Motor neuron (in vitro differentiated cells): ENCODE measurements at places on chromosomes 3 and 15.

DNA sequence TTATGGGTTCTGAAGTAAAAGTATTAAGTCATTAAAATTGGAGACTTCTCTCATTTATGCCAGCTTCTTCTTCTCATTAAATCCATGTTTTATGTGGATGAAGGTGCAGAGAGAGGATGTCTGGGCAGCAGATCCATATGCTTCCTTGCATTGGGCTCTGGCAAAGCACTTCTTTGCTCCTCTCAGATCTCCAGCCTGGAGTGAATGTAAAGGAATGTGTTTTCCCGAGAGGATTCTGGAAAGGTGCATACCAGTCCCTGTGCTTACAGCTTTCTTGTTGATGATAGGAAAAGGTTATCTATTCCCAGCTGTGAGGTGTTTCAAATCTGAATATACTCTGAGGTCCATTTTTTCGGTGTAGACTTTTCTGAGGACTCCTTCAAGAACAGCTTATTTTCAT is 79.9 kb upstream of the PEX5L start:
- ATAC-seq = no peak

GRCh38 chr3:124178531-124178930 is 186.6 kb upstream of the ROPN1 start:
- ATAC-seq = no peak

DNA sequence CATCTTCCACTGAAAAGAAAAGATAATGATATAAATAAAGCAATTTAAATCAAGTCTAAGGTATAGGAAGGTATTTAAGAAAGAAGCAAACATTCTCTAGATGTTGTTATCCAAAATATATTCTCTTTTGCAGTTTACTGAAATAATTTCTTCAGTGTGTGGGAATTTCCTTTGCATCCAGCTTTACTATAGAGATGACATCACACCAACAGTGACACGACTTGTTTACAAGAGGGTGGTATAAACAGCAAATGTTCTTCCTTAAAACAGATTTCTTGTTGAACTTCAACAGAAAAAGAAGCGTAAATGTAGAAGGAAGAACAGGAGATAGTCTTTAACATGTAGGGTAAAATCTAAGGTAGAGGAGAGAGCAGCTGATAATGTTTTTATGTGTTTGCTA is 202.5 kb downstream of the ROBO2 start:
- ATAC-seq = no peak

DNA sequence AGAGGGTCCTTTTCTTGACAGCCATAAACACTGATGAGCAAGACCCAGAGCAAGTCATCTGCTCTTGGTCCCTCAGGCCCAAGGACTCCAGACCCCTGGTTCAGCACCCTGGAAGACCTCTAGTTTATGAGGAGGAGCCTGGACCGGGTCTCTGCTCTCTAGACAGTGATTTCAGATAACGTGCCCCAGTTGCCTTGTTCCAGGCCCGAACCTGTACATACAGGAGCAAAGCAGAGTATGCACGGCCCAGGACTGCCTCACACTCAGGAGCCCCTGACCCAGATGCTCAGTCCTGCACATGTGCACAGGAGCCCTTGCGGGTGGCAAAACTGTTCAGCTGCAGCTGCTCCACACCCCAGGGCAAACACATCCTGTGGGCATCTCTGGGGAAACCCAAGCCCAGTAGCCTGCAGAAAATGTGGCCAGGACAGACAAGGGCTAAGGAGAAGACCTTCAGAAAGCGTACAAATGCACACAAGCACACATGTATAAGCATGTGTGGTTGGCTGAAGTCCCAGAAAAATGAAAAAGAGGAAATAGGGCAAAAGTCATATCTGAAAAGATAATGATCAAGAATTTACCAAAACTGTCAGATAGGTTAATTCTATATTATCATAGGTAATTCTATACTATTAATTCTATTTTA is 59.9 kb upstream of the CORO2B start:
- no peak for ATAC-seq

DNA sequence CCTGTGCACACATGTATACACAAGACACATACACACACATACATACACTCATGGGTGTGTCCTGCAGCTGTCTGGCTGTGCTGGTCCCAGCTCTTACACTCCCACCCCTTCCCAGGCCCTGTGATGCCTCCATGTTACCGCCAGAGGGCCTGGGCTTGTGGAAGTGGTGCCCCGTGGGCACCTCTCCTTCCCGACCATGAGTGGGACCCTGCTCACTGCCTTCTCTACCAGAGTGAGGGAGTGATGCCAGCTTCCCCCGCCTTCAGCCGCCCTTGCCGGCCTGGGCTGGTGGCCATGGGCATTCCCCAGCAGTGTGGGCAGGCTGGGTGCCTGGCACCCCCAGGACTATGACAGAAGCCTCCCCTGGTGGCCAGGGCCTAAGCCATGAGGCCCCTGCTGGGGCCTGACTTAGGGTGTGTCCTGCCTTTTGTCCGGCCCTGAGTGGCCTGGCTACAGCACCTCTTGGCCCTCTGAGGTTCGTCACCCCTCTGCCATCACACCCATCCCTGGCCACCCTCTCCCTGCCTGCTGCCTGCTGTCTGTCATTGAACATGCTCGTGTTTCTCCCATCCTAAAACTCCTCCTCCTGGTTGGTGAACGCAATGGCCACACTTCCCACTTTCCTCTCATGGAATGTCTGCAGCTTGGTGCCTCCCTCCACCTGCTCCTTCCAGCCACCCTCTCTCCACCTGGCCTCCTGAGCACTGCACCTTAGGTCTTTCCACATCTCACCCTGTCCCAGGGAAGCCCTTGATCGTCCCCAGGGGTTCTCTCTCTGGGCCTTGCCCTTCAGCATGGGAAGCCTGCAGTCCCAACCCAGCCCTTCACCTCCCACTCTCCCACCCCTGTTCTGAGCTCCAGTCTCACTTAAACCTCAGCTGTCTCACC is 14.6 kb downstream of the HDAC11 start:
- ATAC-seq = peak; percentile 84

DNA sequence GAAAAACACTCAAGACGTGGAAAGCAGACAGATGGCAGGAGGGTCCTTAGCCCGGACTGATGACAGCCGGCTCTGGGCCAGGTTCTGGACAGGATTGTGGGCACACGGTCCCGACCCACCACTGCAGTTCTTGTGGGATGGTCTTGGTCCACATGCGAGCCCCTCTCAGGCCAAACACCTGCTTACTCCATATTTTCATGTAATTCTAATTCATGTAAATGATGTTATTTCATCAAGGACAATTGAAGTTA is 32.6 kb downstream of the TM2D3 start:
- ATAC-seq = no peak

DNA sequence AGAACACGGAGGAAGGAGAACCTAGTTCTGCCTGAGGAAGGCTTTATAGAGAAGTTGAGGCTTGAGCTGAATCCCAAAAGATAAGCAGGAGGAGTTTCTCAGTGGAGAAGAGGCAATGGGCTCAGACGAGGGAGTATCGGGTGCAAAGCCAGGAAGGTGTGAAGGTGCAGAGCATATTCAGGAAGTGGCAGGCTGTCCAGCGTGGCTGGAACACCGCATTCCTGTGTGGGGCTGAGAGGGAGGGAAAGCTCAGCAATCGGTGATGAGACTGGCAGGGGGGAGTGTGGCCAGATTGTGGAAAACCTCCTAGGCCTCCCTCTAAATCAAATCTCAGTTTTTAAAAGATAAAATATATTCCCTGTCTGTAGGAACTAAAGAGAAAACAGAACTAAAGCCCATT is 63.0 kb downstream of the ARHGAP31 start:
- no peak for ATAC-seq

DNA sequence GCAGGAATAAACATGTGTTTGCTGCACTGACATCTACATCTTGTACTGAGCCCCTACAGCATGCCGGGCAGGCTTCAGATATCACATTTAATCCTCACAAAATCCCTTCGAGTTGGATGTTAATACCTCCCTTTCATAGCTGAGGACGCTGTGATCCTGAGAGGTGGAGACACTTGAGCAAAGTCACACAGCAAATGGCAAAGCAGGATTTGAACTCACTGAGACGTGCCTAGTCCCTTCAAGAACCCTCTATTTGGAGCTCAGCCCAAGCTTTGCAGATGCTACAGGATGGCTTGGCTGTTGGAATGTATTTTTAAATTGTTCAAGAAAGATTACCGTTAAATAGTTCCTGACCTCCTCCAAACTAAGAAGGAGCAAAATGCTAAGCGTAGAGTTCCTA is 64.6 kb upstream of the SLC6A6 start:
- ATAC-seq = no peak

- peak; percentile 94 for ATAC-seq
Observed at GRCh38 chr3:150106740-150107428, 136.2 kb upstream of the PFN2 start.

DNA sequence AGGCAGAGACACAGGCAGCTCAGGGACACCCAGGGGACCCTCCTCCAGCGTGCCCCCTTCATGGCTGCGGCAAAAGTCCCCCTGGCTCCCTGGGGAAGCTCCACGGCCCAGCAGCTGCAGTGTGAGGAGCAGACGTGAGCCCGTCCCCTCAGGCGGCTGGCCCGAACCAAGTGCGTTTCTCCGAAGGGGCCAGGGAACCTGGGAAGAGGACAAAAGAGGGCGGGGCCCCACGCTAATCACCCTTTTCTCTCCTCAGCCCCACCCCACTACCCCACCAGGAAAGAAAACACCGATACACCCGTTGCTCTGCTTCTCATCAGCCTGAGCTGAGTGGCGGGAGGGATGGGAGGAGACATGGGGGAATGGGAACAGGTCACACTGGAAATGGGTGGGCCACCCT is at the start of gene MUC4:
Gene MUC4, minus strand, starts transcription at position 174 of the 400 bp plus-strand sequence. Its CDS starts 112 bp downstream, at position 62.
- peak; percentile 87 for ATAC-seq

GRCh38 chr15:36907295-36907694 is 193.1 kb downstream of the MEIS2 start:
- ATAC-seq = no peak

DNA sequence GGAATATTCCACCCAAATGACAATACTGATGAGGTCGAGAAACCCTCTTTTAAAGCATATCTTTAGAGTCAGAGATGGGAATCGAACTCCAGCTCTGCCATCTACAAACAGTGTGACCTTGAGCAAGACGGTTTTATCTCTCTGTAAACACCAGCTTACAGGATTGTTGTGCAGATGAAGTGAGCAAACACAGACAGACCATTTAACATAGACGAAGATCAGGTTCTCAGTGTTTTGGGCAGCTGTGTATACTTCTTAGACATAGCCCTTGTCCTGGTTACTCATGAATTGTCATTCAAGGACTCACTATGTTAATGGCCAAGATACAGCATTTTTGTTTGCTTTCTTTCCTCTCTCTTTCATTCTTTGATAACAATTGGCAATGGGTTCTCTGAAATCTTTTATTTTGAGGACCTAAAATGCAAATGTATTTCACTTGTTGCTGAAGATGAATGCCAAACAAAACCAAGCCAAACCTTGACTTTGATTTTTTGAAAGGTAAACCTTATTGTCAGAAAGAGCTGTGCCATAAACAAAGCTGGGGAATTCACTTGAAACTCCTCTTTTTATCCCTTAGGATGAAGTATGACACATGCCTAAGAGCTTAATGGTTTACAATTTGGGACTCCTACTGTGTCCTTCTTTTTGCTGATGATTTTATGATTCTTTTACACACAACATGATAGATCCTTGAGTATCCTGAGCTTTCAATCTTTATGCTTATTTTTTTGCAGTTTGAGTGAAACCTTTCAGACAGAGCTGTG is 250.0 kb upstream of the PDZRN3 start:
- ATAC-seq = no peak

- peak; percentile 28 for ATAC-seq
Observed at GRCh38 chr3:194367992-194368841, 1.3 kb downstream of the LRRC15 start.

DNA sequence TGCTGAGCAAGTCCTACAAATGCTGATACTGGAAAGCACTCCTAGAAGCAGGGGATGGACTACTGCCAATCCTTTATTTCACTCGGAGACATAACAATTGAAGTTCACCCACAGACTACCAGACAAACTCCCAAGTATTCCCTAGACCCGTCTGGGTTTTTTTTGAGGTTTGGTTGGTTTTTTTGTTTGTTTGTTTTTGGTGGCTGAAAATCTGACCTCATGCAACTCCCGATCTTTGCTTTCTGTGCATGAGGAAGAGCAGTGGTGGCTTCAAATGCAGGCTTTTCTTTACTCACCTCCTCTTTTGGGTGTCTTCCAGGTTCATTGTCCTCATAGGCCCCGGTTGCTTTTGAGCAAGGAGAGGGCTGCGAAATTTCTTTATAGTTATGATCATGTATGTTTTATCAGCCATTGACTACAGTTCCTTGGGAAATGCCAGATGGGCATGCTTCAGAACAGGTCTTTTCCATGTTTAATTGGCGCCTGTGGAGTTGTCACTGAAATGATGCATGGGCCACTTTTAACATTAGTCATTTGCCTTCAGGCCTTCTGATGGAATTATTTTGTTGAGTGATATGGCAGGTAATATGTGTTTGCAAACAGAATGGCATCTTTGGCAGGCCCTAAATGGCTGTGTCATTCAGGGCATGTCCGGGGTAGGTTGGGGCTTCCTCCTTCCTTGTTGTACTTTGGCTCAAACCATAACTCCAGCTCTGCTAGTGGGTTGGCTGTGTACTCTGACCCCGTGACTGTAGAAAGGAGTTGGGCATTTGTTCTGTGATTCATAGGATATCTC is 81.3 kb upstream of the ZBED2 start:
- no peak for ATAC-seq

DNA sequence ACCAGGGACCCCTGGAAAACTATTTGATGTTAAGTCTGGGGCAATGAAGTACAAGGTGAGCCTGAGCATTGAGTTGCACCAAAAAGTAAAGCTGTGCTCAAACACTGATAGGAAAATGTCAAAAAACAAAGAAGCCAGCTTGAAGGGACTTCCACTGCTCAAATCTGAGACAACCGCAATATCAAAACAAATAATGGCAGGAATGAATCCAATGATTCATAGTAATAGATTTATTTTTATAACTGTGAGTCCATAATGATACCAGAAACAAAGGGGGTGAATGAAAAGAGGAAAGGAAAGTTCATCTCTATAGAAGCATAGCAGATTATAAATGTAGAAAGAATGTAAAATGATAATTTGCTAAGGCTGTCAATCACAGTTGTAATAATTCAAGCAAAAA is 237.3 kb upstream of the ZBTB20 start:
- ATAC-seq = no peak

DNA sequence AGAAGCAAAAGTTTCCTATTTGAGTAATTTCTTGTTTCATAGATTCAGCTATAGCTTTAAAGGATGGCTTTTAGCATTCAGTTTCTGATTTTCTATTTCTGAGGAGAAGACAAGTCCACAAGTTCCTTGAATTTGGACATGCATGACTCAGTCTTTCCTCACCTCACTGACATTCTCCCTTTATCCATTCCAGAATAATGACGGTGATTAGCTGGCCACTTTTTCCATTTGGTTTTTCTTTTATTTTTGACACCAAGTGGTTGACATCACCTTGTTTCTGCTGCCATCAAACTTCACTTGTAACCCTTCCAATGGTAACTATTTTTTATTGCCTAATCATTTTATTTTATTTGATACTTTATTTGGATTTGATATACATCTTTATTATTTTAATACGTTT is 404.4 kb upstream of the KCNMB2 start:
- no peak for ATAC-seq

DNA sequence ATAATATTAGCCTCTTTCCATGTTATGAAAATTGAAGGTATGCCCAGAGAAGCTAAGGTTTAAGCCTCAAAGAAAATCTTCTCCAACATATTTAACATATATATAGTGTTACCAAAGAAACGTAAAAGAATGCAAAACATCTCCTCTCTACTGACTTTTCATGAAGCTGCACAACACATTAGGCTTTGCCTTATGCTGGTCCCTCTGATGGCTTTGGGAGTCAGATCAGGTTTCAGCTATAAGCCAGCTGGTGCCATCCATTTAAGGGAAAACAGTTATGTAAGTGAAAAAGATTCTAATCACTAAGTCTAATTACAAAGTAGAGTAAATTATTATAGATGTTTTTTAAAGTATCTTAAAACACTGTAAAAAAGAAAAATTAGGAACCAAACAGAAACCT is 410.5 kb downstream of the LSAMP start:
- no peak for ATAC-seq
